ENCODE measurements at places on chromosomes 1 and 21.

- no peak for DNase-seq
Observed at GRCh38 chr1:50139339-50140181, 30.8 kb downstream of the ELAVL4 start.

DNA sequence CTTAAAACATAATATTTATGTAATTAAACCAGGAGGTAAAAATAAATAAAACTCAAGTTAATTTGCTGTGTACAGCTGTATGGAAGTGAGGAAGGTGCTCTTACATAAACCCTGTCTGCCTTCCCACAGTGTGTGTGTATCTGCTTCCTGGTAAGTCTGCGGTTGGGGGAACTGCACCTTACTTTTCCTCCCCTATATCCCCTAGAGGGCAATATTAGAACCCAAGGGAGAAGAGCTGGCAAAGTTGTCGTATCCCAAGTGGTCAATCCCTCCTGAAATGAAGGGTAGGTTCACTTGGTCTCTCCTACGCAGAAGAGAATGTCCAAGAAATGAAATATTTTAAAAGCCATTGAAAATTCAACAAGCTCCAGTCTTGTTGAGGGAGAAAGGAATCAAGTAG, 17.8 kb upstream of the JAK1 start:
- no peak for DNase-seq

DNA sequence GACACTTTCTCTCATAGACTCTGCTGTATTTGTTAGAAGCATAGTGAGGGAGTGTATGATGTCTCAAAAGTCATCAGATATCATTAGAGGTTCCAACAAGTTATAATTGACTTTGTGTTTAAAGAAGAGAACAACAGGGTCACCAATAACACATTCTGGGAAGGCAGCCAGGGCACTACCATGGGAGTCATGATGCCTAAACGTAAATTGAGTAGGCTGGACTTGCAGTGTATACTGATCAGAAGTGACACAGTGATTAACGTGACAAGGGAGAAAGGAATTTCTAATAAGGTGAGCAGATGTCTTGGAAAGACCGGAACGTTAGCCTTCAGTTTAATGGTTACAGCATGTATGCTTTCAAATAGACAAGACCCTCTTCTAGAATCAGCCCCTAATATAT, 973.2 kb downstream of the NCAM2 start:
- no peak for DNase-seq

GRCh38 chr1:154342132-154342531, 16.8 kb downstream of the ATP8B2 start:
- DNase-seq, result no peak

- DNase-seq, result peak; percentile 63
Observed at GRCh38 chr1:117754061-117754969, 148.5 kb downstream of the TENT5C start.

DNA sequence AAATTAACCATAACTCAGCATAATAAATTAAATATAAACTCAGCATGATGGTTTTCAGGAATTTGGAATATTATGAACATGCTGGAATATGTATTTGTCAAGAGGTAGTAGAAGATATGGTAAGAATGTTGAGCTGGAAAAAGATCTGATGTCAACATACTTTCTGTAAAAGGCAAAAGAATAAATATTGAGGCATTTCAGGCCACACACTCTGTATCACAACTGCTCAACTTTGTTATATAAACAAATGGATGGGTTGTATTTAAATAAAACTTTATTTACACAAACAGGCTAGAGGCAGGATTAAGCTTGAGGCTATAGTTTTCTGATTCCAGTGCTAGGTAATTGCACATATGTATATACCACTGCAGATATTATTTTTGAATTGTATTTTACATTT, 1409.4 kb downstream of the MRPL39 start:
- no peak for DNase-seq

GRCh38 chr1:70827030-70827429, 220.6 kb downstream of the PTGER3 start:
- DNase-seq, result no peak

GRCh38 chr1:234875953-234876855, 252.4 kb downstream of the TOMM20 start:
- DNase-seq, result no peak

DNA sequence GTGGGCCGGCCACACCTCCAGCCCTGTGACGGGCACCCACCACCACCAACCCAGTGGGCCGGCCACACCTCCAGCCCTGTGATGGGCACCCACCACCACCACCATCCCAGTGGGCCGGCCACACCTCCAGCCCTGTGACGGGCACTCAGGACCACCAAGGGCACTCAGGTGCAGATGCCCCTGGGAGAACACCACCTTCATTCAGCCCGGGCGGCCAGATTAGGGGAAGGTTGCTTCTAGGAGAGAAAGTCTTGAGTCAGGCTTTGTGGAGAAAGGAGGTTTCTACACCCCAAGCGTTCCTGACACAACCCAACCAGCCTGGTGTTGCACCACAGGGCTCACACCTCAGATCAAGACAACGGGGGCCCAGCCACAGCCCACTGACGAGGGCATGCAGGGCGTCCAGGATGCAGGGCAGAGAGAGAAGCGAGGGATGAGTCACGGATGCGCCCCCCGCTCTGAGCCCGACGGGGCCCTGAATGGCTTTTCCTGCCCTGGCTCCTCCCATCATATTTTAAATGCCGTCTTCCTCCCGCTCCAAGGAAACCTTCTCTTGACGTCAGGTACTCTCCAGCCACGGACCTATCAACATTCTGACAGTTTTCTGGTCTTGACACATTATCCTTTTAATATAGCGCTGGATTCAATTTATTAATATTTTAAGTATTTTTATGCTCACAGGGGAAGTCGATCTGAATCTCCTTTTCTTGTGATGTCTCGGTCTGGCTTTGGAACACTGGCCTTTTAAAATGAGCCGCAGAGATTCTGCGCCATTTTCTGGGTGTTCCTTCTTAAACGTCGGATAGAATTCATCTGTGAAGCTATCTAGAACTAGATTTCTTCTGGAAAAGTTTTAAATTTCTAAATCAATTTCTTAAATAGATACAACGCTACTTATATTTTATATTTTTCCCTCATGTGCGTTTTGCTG, 631 bp upstream of the SPATC1L start:
- peak; percentile 85 for DNase-seq

GRCh38 chr1:150696590-150696989, 364 bp downstream of the GOLPH3L start:
- no peak for DNase-seq

GRCh38 chr21:26877018-26877417, 31.8 kb upstream of the ADAMTS1 start:
- no peak for DNase-seq

DNA sequence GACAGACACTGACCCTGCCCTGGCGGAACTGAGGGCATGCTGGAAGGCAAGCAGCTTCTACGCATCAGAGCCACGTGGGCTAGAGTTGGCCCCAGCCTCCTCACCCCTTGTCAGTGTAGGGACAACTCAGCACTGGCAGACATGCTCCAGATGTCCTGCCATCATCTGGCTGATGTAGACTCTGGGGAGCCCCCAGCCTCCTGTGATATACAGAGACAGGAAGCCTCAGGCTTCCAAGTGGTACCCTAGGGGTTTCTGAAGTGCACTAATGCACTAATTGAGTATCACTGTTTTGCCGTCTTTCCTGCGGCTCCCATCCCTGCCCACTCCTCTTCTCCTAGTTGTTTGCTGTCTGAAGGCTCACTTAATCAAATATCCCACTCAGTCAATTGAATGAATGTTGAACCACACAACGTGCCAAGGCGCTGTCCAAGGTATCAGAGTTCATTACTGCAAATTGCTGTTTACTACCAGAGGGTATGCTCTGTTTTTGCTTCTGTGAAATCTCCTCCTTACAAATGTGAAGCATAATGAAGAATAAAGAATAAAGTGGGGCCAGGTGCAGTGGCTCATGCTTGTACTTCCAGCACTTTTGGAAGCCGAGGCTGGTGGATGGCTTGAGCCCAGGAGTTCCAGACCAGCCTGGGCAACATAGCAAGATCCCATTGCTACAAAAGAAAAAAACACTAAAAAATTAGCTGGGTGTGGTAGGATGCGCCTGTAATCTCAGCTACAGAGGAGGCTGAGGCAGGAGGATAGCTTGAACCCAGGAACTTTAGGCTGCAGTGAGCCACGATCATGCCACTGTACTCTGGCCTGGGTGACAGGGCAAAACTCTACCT, 76.4 kb upstream of the ZBTB18 start:
- no peak for DNase-seq

- no peak for DNase-seq
Observed at GRCh38 chr1:23304140-23304620, 39.9 kb downstream of the HNRNPR start.

DNA sequence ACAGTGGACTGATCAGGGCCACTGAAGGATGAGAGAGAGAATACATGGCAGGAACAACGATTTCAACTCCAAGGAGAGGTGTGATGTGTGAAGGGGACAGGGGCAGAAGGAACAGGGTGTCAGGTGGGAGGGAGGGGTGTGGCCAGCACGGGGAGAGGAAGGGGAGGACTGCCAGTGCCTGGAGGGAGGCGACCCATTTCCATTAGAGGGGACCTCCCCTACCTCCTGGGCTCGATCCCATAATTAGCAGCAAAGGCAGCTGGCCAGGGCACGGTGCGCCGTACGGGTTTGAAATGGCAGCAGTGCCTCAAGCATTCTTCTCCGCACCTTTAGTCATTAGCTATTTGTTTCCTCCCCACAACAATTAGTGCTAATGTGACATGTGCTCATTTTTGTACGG, 22.7 kb downstream of the CRYAA start:
- no peak for DNase-seq

DNA sequence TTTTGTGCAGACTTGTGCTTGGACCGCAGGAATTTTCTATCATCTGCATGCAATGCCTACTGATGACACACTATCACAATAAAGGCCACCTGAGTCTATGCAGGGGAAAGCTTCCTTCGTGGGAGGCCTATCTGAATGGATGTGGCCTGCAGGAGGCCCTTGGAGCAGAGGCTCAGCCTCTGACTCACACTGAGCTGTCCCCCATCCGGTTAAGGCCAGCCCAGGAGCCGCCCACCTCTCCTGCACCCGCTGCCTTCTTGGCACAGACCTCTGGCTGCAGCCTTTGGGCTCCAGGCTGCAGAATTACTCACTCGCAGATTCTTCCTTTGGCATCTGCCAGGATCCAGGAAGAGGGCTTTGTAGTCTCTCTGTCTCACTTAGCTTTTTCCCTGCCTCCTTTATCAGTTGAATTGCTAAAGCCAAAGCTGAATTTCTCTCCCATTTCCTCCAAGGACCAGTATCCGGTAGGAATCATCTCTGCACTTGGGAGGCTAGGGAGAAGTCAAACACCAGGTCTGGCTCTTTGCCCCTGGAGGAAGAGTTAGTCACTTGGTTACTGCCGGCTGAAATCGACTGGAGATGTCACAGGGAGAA, 65.1 kb upstream of the JUN start:
- DNase-seq, result no peak

DNA sequence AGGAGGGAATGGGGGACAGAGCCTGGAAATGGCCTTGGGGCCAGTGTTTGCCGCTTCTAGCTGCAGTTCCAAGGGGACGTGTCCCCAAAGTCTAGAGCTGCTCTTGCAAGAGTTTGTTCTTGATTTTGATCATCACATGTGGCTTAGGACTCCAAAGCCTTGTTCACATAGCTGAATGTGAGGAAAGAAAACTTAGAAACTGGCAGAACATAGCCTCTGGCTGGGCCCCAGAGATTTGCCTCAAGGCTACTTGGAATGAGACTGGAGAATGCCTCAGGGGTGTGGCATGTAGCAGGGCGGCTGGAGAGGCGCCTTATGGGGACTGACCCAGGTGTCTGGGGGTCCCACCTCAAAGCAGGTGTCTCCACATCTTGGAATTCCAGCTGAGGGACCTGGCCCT, 2.3 kb downstream of the PDXK start:
- no peak for DNase-seq

GRCh38 chr1:28035420-28035819, 53.0 kb downstream of the EYA3 start:
- DNase-seq, result no peak

- no peak for DNase-seq
Observed at GRCh38 chr1:88943241-88943640, 49.2 kb downstream of the KYAT3 start.

DNA sequence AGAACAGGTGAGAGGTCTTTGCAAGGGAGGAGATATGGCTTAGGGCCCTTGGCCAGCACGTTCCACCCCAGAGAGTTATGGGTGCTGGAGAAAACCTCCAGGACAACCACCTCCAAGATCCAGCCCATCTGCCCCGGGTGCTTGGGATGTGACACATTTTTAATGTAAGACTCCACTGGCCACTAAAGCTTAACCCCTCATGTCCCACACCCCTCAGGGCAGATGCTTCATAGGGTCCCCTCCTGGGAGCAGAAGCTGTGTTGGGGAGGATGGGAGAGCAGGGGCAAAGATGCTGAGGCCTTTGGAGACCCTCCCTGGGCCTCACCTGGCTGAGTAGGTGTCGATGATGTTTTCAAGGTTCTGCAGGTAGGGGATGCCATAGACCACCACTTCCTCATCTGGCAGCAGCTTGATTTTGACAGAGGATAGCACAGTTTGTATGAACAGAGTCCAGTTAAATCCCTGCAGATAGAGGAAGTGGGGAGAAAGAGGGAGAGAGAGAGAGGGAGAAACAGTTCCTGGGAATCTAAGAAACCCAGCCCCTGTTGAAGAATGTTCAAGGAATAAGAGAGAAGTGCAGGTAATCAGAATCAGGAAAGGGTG, 11.9 kb downstream of the PRXL2B start:
- no peak for DNase-seq

GRCh38 chr1:101073836-101074235, 48.3 kb upstream of the DPH5 start:
- no peak for DNase-seq

- no peak for DNase-seq
Observed at GRCh38 chr1:23273450-23274133, 56.3 kb upstream of the HTR1D start.

DNA sequence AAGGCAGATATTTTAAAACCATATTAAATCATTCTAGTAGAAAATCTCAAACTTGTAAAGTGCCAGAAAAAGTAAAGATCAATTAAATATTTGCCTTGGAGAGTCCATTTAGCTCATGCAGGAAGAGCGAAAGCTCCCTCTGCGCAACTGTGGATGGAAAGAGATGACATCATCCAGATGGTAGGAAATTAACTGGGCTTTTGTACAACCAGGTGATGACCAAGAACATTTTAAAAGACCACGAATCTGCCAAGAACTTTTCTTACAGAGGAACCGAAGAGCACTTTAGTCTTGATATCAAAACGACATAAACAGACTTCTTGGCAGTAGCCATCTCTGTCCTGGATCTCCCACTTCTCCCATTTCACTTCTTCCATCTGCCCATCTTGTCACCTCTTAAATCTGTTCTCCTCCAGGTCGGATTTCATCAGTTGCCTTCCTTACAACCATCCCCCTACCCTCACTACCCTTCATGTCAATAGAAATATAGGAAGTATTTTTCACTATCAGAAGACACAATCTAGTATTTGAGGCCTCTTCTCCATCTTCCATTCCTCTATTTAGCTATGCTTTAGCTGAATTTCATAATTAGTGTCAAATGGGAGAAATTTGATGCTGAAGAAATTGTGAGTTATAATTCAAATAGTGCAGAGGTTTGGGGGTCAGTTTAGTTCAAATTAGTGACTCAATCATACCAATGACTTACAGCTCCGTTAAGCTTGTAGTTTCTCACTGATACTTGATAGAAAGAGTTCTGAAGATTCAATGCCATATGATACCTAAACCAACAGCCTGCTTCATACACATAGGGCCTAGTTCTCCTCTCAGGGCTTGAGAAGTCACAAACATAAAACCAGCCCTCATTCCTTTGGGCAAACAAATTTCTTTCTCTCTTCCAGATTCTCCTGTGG, 22.0 kb upstream of the DNASE2B start:
- no peak for DNase-seq

Measured in mesothelial cell of epicardium (in vitro differentiated cells).